Peyer's patch (tissue), 4 donors: ENCODE measurements at places on chromosomes 16 and 17. TPM values are rescaled to one million over a fixed set of nuclear protein-coding genes. Genes with fewer than 3 reads are reported as not detected.

The PABPN1L gene
- total RNA-seq = not detected

The HOXB4 gene
- 4.1 TPM for total RNA-seq

- DNase-seq = no peak
Observed at GRCh38 chr16:89495121-89495520, 4.8 kb upstream of the ANKRD11 start.

GRCh38 chr16:31148281-31148728, 1.6 kb downstream of the PRSS36 start:
- no peak for DNase-seq

DNA sequence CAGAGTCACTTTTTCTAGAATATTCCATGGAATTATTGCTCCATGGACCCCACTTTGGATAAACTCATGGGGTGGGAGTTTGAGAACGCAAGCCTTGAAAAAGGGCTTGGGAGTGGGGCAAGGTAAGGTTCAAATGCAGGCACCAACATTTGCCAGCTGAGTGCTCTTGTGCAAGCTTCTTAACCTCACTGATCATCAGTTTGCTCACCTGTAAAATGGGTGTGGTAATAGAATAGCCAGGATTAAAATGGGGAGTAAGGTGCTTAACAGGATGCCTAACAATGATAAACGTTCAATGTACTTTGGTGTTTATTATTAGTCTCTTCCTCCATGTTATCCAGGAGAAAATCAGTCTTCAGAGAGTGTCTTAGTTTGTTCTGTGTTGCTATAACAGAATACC, 39.0 kb downstream of the CACNG5 start:
- DNase-seq = no peak

DNA sequence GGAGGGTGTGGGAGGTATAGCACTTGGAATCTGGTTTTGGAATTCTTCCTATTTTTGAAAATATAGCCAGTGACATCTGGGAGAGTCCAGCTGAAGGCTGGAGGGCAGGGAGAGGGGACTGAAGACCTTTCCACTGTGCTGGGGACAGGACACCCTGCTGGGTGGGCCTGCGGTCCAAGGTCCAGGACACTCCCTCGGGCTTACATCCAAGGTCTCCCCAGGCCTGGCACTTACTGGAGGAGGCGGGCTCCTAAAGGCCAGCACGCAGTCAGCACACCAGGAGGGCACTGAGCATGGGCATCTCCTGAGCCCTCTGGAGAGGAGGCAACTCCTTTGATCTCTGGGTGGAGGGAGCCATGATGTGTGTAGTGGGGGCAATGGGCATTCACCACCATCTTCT, 35.5 kb upstream of the ETV4 start:
- peak; percentile 78 for DNase-seq

The KRTAP3-1 gene
- not detected for total RNA-seq
